ENCODE measurements at places on chromosomes 16 and 17.

DNA sequence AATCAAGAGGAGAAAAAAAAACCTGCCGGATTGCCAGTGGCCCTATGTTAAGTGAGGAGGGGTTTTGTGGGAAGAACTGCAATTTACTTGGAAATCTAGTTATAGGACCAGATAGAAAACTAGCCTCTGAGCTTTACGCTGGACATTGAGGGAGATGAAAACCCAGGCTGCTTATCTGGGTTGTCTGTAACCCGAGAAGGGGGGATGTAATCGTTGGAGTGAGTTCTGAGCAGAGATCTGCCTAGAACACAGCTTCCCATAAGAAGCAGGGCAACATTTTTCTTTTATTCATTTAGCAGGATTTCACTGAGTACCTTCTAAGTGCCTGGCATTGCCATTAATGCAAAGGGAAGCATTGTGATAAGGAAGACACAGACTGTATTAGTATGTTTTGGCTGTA is 70.6 kb downstream of the KATNIP start:
- DNase-seq, result no peak

DNA sequence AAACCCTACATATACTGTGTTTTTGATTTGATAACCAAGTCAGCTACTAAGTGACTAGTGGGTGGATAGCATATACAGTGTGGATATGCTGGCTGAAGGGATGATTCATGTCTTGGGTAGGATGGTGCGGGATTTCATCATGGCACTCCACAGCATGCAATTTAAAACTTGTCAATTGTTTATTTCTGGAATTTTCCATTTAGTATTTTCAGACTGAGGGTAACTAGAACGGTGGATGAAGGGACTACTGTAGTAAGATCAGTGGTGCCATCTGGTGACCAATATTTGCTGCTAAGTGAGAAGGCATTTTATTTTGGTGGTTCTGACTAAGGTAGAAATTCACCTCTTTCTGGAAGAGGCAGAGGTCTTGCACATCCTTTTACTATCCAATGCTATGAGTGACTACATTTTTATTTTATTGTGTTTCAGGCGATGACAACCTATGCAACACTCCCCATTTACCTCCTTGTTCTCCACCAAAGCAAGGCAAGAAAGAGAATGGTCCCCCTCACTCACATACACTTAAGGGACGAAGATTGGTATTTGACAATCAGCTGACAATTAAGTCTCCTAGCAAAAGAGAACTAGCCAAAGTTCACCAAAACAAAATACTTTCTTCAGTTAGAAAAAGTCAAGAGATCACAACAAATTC is 3.1 kb downstream of the CDC6 start:
- no peak for DNase-seq

- DNase-seq, result no peak
Observed at GRCh38 chr17:27461192-27461859, 5.1 kb downstream of the KSR1 start.

GRCh38 chr17:65156185-65156834 is 19.1 kb downstream of the RGS9 start:
- no peak for DNase-seq

DNA sequence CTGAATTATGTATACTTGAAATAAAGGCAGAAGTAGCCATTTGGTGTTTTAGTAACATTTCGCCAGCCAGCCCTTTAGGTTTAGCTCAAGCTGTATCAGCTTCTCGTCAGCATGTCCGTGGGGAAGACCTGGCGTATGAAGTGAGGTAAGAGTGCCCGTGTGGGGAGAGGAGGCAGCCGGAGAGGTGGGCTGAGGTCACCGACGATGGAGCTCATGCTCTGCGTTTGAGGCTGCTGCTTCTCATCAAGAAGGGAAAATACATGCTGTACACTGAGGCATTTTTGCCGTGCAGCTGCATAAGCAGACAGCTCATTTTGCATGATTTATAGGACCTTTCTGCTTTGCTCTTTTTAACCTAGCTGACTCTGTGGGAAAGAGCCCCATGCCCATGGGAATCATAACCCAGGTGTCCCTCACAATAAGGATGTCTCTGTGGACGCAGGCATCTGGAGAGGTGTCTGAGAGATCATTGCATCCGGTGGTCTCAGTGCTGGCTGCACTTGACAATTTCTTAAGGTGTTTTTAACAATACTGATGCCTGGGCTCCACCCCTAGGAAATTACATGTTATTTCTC is 179.1 kb downstream of the ABCC12 start:
- DNase-seq, result no peak

DNA sequence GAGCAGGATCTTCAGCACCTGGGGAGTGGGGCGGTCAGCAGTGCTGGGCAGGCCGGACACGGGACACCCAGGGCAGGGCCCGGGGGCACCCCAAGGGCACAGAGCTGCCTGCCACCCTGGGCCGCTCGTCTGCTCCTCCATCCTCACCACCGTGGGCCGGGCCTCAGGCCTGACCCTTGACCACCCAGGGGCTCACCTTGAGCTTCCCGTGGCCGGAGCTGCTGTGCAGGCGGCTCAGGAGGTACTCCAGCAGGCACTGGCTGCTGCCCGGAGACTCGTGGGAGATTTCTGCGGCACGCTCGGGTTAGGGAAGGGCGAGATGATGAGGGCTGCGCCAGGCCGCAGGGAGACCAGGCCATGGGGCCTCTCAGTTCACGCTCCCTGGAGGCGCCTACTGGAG is 2.1 kb downstream of the TEPSIN start:
- DNase-seq, result no peak
